ENCODE measurements at places on chromosomes 12 and 14.

GRCh38 chr14:61596990-61597389 is 98.3 kb upstream of the HIF1A start:
- peak; percentile 24 for DNase-seq

DNA sequence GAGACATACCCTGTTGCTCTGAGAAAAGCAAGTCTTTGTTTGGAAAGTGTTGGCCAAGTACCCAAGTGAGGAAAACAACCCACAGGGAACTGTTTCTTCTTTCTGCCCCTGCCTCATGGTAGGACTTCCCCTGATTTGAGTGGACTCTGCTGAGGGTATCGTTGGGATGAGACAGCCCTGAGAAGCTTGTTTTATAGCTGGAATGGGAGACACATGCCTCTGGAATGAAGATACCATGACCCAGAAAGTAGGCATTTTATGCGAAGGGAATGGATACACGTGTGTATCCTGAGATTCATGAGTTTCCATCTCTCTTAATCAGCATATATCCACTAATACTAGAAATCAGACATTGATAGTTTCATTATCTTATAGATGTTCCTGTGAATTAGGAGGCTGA is 382.3 kb downstream of the ATP23 start:
- no peak for DNase-seq

GRCh38 chr12:125104982-125105381 is 39.7 kb downstream of the AACS start:
- no peak for DNase-seq

- peak; percentile 84 for DNase-seq
These were observed 28.0 kb downstream of the PXN start for GRCh38 chr12:120237360-120238171.

- no peak for DNase-seq
These were observed 14.0 kb upstream of the RIPK3 start for GRCh38 chr14:24353559-24354481.

GRCh38 chr14:78946949-78947348 is 776.8 kb downstream of the NRXN3 start:
- DNase-seq: no peak

GRCh38 chr14:34322940-34323418 is 139.1 kb downstream of the SPTSSA start:
- DNase-seq: peak; percentile 54

DNA sequence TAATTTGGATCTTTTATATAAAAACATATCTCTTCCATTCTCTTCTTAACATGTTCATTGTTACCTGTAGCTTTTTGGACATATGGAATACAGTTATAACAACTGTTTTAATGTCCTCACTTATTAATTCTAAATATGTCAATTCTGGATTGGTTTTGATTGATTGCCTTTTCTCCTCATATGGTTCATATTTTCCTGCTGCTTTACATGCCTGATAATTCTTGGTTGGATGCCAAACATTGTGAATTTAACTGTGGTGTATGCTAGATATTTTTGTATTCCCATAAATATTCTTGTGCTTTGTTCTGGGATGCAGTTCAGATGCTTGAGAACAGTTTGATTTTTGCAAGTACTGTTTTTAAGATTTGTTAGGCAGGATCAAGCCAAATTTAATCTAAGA is 10.8 kb downstream of the C14orf132 start:
- no peak for DNase-seq

DNA sequence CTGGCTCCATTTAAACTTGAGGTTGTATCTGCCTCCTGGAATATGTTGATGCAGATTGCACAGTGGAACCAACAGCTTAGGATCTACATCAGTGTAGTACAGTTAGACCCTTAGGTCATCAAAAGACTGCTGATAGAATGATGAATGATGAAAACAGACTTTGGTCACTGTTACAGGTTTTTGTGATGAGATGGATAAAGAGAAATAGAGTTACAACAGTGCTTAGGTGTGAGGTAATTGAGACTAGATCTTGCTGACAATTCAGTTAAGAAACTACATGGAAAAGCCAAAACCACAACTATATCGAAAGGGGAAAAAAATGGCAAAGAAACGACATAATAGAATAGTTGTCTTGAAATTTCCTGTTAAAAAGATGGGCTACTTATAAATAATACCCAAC is 145.7 kb upstream of the LMNTD1 start:
- no peak for DNase-seq

DNA sequence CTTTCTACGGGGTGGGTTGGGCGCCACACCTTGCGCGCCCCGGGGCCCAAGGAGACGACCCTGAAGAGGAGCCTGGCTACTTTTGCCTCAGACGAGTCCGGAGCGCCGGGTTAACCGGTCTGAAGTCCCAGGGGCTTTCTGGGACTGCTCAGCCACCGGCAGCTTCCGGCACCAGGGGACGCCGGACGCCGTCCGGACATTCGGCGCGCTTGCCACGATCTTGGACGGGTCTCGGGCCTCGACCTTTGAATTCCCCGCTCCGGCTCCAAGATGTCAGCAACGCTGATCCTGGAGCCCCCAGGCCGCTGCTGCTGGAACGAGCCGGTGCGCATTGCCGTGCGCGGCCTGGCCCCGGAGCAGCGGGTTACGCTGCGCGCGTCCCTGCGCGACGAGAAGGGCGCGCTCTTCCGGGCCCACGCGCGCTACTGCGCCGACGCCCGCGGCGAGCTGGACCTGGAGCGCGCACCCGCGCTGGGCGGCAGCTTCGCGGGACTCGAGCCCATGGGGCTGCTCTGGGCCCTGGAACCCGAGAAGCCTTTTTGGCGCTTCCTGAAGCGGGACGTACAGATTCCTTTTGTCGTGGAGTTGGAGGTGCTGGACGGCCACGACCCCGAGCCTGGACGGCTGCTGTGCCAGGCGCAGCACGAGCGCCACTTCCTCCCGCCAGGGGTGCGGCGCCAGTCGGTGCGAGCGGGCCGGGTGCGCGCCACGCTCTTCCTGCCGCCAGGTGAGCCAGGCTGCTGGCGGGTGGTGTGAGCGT is at the start of gene ACOT4:
Gene ACOT4, plus strand, starts transcription at position 184 of the 760 bp plus-strand sequence. Its CDS starts 87 bp downstream, at position 271.
- DNase-seq: peak; percentile 48

GRCh38 chr14:89399594-89400068 is 17.4 kb downstream of the FOXN3 start:
- no peak for DNase-seq

- DNase-seq: no peak
These were observed 476.5 kb upstream of the TBX3 start for GRCh38 chr12:115160271-115161128.

GRCh38 chr12:106015646-106016045 is 123.1 kb downstream of the NUAK1 start:
- DNase-seq: no peak

DNA sequence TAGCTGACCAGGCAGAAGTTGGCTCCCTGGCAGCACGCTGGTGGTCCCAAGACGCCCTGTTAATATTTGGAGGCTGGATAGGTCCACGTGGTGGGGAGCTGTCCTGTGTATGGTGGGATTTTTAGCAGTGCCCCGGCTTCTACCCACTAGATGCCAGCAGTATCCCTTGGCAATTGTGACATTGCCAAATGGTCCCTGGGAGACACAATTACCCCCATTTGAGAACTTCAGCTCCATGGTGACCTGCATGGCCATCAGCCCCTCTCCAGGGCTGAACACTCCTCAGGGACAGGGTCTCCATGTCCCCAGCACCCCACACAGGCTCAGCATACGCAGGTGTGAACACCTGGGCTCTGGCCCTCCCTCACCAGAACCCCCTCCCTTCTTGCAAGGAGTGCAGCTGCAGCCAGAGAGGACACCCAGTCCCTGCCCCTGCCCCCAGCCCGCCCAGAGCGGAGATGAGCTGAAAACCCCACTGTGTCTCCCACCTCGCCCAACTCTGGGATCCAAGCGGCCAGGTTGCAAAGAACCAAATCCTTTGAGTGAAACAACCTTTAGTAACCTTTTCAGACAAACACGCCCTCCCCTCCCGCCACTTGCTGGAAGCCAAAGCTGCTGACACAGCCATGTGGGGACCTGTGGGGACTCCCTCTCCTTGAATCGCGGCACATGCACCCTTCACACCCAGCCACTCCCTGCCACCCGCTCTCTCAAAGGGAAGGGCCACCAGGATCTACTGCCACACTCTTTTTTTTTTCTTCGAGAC is 120.4 kb downstream of the CALM1 start:
- DNase-seq: no peak

DNA sequence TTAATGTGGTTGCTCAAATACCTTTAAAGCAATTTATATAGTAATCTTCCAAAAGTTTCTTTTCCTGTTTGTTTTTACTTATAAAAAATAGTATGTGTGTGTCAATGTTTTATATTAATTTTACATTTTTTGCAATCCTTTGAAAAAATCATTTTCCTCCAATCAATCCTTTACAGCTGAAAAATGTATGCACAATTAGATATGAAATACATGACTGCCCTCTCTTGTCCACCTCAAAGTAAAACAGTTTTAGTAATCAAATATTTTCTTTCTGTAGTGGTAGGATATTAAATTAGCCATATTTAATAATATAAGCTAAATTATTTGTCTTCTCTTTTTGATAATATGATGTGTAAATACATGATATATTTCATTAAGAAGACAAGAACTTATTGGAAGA is 269.9 kb downstream of the ADAMTS20 start:
- DNase-seq: no peak

GRCh38 chr12:52139579-52140062 is 52.2 kb downstream of the KRT80 start:
- DNase-seq: no peak

DNA sequence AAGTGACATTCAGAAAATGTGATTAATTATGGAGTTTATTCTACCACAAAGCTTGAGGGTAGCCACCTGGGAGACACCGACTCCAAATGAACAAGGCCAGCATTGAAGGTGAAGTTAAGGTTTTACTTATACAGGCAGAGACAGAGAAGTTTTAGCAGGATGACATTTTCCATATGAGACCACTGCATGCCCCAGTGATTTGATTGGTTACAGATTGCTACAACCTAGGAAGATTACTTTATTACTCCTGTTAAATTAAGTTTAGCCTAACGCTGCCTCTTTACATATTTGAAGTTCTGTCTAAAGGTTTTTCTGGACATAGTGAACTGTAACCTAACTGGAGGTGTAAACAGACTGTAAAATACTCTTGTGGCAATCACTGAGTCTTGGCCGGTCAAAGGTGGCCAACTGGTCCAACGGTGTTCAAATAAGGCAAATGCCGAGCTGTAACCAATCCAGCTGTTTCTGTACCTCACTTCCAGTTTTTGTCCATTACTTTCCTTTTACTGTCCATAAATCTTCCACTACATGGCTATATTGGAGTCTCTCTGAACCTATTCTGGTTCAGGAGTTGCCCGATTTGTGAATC is 57.2 kb downstream of the RIN3 start:
- no peak for DNase-seq

- DNase-seq: no peak
These were observed 248.8 kb downstream of the RMST start for GRCh38 chr12:97711392-97711791.

DNA sequence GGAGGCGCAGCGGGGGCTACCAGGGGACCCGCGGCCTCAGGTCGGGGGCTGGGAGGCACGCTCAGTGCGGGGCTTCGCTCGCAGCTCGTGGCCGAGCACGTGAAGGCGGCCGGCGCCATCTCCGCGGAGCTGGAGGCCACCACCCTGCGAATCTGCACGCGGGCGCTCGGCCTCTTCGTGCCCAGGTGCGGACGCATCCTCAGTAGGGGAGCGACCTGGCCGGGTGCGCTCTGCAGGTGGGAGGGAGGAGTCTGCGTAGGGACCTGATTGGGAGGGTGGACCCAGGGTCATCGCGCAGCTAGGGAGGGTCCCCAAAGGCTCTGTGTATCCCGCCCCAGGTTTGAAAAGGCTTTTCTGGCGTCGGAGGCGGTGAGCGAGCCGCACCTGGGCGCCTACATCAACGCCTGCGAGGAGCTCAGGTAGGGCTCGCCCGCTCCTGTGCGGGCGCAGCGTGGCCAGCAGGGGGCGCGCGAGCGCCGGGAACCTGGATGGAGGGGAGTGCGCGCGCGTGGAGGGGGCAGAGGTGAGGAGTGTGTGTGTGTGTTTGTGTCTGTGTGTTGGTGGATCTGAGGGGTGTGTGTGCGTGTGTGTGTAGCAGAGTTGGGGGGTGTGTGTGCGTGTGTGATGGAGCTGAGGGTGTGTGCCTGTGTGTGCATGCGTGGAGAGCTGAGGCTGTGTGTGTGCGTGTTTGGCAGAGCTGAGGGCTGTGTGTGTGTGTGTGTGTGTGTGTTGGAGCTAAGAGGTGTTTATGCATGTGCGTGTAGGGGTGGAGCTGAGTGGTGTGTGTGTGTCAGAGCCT is 10.3 kb downstream of the EXOC3L4 start:
- DNase-seq: no peak

Data from SJSA1 (cell line).